SK-MEL-5 (cell line): ENCODE measurements at places on chromosomes 7 and 10. TPM values are rescaled to one million over a fixed set of nuclear protein-coding genes. Genes with fewer than 3 reads are reported as not detected.

SFR1 gene
- 7.2 and 8.6 TPM in 2 replicates for total RNA-seq

EPHA1 gene
- total RNA-seq: not detected in 2 replicates

GATA3 gene
- not detected in 2 replicates for total RNA-seq

PDE1C gene
- 0.69 and 0.83 TPM in 2 replicates for total RNA-seq

ZNF425 gene
- 1.5 and 1.7 TPM in 2 replicates for total RNA-seq

SDK1 gene
- 0.08 and 0.13 TPM in 2 replicates for total RNA-seq

FRMPD2 gene
- not detected in 2 replicates for total RNA-seq

NOS3 gene
- total RNA-seq: 0.03 TPM in 1 of 2 replicates, not detected in the other

ADCYAP1R1 gene
- total RNA-seq: not detected in 2 replicates

OR6B1 gene
- not detected in 2 replicates for total RNA-seq

PPP1R9A gene
- 3.0 and 3.5 TPM in 2 replicates for total RNA-seq

ANKRD30A gene
- total RNA-seq: not detected in 2 replicates

HEPACAM2 gene
- total RNA-seq: 0.05 TPM in 1 of 2 replicates, not detected in the other

AGR3 gene
- total RNA-seq: not detected in 2 replicates
